Muscle of arm (tissue), 14 donors: ENCODE measurements at places on chromosomes 11 and 22.

DNA sequence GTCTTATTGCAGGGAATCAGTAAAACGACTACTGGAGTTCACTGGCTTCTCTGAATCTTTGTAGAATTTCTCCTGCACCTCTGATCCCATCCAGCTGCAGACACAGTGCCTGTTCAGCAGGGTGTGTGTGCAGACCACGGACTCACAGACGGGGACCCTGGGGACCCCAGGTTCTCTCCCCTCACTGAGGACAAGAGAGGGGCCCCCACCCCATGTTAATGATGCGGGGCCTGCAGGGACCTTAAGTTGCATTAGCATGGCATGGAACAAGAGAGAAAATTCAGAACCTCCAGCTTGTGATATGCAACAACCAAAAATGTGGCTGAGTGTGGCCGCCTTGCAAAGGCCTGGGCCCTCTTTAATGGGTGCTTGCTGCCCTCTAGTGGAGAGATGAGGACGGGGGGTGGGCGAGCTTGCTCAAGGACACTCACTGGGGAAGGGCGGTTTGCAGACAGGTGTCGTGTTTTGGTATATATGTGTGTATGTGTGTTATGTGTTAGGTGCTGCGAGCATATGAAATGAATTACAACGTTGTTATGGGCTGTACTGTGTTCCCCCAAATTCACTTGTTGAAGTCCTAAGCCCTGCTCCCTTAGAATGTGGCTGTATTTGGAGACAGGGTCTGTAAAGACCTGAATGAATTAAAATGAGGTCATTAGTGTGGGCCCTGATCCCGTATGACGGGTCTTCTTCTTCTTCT is 84.4 kb upstream of the SEPTIN5 start:
- DNase-seq, result peak; percentile 83

DNA sequence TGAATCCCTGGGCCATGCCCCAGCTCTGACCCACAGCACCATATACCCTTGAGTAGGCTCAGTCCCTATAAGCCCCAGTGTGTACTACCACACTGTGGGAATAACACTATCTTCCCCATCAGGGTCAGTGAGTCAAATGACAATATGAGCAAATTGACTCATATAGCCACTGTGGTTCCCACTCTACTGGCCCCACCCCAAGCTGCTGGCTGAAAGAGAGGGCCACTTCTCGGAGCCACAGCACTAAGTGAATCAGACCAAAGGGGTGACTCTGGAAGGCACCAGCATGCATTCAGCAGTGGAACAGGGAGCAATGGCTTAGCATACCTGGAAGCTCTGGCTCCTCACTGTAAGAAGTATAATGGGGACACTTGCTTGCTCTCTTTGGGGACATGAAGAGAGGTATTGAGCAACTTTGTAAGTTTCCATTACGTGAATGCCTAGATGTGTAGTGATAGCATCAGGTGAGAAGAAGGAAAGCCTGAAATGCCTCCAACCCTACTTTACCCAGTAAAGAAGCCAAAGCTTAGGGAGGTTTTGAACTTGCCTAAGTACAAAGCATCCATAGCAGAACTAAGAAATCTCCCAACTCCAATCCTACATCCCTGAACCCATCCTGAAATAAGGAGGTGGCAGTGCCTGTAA is 13.5 kb downstream of the CD59 start:
- DNase-seq, result no peak

DNA sequence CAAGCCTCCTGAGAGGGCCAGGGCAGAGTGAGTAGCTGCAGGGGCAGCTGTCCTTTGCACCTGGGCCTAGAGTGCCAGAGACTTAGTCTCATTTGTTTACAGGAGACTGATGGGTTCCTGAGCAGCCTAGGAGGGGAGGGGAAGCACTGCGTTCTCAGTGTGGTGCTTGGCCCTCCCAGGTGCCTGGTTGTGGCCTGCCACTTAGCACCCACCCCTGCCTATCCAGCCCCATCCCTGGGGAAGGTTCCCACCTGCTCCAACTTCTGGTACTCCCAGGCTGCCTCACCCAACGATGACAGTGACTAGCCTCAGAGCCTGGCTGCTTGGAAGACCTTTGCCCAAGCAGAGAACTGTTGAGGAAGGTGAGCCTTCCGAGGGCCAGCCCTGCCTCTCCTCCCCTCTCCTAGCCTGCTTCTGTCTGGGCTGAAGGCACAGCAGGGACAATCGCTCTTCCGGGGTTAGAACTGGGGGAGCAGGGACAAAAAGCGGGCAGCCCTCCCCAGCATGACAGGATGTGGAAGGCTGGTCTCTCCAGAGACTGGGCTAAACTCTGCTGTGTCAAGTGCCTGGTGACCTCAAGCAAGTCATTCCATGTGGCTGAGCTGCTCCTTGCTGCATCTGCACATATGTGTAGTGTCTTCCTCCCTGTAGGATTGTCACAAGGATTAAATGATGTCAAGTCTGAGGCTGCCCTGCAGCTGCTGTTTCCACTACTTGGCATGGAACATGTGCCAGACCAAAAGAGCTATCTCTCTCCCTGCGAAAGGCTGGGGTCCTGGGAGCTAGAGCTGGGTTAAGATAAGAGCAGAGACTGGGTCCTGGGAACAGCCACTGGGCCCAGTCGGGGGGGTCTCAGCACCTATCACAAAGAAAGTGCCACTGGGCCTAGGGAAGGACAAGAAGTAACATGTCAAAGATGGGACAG is 9.9 kb downstream of the KCNQ1OT1 start:
- DNase-seq, result no peak

- DNase-seq, result no peak
Measured at GRCh38 chr11:110736171-110736553, 23.9 kb upstream of the ARHGAP20 start.

DNA sequence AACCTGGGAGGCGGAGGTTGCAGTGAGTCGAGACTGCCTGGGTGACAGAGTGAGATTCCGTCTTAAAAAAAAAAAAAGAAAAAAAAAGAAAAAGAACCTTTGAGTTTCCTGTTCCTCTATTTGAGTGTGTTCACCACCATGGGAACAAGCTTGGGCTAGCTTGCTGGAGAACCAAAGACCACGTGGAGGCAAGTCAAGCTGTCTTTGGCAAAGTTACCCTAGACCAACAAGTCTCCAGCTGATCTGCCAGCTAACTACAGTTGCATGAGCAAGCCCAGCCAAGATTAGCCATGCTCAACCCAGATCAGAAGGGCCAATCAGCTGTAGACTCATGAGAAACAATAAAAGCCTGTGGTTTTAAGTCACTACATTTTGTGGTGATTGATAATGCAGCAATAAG is 29.7 kb downstream of the SLN start:
- DNase-seq, result no peak
